ENCODE measurements at places on chromosomes 6 and 20.

- DNase-seq, result no peak
Measured at GRCh38 chr6:76992553-76992952, 470.7 kb downstream of the HTR1B start.

- no peak for DNase-seq
Measured at GRCh38 chr6:2942914-2943563, 28.3 kb downstream of the SERPINB6 start.

DNA sequence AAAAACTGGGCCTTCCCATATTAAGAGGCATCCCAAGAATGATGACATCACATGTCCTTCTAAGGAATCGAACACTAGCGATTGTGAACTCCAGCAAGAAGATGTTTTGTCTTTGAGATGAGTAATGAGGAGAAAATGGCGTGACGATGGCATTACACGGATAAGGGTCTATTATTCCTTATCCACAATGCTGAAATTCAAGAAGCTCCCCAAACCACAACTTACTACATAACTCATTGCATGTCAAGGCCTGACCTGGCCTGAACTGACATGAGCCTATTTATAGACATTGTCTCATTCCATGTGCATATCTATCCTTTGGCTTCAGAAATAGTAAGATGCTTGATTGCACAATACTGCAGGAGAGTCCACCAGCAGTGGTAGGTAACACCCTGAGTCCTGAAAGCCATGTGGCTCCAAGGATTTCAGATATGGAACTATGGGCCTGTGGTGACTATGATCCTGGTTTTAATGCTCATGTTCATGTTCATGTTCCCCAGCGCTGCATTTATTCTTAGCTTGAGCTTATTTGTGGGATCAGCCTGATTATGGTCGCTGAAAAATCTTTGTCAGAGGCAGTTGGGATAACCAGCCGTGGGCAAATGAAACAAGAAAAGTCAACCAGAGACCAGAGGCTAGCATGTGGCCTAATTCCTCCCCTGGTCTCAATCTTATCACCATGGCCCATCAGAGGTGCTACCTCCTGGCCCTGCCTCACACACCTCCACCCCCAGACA lies 183.2 kb upstream of the JARID2 start:
- no peak for DNase-seq

- no peak for DNase-seq
Measured at GRCh38 chr6:21885111-21885510, 291.6 kb downstream of the SOX4 start.

- DNase-seq, result no peak
Measured at GRCh38 chr20:50188287-50188688, 2.3 kb upstream of the CEBPB start.

DNA sequence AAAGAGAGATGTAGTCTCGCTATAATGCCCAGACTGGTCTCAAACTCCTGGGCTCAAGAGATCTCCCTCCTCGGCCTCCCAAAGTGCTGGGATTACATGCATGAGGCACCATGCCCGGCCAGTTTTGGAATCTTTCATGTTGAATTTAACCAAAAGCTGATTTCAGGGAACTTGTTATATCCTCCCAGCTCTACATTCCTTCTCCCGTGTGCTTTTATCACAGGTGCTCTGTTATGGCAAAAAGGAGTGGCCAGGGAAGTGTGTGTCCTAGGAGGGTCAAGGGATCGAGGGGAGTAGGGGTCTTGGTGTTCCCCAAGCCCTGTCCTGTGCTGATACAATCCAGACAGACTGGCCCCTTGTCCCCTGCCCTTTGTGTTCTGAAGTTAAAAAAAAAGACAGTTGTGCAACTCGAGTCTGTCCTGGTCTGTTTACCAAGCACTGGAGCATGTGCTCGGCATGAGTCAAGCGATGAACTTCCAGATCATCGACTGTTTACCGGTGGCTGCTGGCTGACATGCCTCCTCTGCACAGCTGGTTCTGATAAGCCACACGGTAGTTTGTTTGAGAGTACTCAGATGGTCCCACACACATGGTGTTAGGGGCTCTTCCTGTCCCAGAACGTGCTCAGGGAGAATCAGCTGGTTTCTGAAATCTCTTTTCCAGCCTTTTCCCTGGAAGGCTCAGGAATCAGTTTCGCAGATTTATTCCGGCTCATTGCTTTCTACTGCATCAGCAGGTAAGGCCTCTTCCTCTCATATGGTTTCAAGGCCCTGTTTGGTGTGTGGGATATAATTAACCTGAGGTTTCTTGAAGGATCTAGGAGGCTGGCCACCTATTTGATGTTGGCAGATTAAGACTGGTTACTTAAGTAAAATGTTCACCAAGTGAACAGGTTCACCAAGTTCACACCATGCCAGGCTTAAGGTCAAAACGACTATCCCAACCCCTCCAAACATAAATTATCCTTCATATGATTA lies 52.6 kb upstream of the NAA20 start:
- DNase-seq, result no peak

- no peak for DNase-seq
Measured at GRCh38 chr20:46705378-46705729, 4.1 kb upstream of the SLC2A10 start.

DNA sequence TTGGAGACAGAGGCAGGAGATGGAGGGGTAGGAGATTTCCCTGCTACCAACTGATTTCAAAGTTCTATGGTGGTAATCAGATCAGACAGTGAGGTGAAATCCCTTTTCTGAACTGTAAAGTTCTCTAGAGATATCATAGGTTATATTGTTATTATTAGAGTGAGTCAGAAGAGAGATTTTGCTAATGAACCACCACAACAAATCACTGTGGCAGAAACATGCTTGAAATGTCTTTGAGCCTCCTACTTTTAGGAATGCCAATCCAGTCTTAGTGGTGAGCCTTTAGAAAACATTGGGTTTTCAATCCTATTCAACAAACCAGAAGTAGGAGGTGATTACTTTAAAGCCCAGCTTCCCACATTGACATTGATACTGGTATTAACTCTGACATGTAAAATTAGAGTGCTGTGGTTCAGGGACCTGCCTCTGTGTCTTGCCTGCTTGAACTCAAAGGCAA lies 136.7 kb upstream of the CNR1 start:
- DNase-seq, result no peak

GRCh38 chr6:57147401-57147800 lies 24.7 kb upstream of the BAG2 start:
- DNase-seq, result no peak

DNA sequence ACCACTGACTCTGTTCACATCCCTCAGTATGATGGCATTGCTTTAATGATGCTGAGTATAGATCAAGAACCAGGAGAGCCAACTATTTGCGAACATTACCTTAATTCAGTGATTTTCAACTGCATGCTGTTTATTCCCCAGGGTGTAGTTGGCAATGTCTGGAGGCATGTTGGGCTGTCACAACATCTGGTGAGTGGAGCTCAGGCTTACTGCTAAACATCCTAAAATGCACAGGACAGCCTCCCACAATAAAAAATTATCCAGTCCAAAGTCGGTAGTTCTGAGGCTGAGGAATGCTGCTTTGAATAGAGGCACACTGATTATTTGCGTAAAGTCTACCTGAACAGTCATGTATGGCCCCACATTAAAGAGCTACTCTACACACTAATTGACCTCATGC lies 94.8 kb upstream of the OPRM1 start:
- no peak for DNase-seq

DNA sequence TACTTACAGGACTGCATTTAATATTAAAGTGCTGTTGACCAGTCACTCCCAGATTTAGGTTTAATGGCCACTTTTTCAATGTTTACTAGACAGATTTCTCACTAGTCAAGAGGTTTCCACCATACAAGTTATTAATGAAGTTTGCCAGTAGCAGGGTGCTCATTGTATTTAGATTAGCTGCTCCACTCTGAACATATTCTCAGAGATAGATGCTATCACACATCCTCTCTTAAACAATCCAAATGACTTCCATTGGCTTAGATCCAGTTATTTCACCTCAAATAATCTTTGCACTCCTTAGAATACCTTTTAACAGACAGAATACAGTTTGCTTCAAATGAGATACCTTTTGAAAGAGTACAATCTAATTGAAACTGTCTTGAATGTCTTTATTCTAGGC lies 276.1 kb downstream of the HDGFL1 start:
- DNase-seq, result no peak

DNA sequence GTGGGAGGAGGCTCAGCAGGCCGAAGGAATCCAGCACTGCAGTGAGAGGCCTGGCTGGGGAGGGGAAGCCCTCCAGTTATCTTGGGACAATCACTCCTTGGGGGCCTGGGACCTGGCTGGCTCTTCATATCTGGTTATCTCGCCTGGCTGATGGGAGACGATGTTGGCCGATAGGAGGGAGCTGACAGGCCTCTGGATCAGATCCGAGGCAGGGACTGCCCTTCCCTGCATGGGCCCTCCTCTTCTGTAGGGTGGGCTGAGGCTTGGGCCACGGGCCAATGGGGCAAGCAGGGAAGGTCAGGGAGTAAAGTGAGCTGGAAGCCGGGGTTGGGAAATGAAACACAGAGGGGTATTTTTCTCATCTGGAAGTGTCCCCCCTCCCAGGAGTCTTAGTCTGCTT lies 25.2 kb downstream of the MANBAL start:
- no peak for DNase-seq

DNA sequence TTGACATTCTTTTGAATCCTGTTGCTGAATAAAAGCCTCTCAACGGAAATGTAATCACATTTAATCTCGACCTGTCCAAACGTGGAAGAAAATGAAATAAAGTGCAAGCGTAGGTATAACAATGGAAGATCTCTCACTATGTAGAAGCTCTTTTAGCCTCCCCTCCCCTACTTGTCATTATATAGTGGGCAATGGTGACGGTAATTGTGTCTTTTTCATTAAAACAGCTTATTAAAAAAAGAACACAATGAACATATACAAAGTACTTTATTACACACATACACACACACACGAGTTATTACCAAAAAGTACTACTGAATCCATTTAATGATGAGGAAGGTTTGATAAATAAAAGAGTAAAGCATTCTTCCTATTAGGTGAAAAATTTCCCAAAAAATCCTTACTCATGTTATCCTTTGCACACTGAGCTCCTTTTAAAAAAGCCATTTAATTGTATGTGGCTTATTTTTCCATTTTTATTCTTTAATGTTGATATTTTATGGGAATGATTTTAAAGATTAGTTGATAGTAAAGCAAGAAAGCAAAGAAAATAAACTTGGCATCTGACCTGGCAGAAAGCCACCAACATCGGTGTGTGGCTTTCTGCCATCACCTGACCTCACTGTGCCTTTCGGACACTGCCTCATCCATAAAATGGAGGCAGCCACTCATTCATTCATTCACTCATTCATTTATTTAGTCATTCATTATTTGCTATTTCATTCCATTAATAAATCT lies 493 bp upstream of the SGK1 start:
- no peak for DNase-seq

DNA sequence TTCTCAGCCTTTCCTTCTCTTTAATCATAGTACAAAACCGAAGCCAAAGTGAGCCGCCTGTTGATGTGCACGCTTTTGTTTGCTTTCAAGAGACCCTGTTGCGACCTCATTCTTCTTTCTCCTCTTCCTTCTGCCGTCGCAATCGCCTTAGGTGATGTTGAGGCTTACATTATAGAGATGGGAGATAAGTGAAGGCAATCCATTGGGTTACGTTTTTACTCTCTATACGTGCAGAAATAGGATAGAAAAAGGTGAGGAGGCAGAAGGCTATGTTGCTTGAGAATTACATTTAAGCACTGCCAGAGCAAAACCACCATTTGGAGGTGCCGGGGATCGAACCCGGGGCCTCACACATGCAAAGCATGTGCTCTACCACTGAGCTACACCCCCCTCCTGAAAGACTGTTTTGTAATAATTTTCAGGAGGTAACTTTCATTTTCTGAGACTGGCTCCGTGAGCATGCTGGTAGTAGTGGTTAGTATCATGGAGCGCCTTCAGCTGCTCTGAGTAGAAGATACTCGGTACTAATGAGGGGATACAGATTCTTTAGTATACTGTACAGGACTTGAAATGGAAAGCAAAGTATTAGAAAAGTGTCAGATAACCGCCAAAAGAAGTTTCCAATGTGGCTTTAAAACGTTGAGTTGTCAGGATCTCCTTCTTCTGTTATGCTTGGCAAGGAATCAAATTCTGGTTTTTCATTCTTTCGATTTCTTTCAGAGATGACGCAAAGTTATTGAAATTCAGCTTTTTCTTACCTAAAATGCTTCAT lies 165.6 kb downstream of the TRIM27 start:
- DNase-seq, result peak; percentile 17

DNA sequence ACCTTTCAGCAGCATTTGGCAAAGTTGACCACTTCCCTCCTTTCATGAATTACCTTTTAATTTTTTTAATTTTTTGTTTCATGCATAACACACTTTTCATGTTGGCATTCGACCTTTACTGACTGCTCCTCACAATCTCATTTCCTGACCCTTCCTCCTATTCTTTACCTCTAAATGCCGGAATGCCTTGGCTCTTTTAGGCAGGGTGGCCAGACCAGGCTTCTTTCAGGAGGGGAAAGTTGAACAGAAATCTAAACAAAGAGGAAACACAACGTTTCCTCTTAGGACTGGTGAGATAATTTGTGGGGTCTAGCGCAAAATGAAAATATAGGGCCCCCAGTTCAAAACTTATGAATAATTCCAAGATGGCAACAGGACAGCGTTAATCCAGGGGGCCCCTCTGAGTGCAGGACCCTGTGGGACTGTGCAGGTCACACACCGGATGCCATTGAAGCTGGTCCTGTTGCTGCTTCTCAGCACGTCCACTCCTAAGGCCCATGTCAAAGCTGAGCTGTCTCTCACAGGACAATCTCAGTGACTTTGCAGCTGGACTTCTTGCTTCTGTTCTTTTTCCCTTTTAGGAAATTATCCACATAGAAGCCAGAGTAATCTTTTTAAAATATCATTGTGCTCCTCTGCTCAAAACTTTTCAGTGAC lies 313.8 kb downstream of the HDGFL1 start:
- DNase-seq, result no peak

DNA sequence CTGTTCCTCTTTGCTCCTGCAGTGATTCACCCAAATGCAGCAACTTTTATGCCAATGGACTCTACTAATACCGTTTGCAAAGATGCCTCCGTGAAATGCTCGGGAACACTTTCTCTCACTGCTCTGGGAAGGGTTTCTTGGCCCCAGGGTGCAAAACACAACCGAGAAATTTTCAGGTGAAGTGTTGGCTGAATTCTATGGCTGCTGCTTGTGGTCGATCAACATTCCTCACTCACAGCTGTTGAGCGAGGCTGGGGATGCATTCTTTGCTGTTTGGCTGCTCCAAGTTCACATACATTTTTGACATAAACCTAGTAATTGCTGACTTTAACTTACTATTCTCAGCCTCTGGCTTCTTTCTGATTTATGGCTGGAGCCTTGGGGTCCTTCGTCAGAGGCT lies 342.0 kb upstream of the CHD6 start:
- DNase-seq, result no peak

DNA sequence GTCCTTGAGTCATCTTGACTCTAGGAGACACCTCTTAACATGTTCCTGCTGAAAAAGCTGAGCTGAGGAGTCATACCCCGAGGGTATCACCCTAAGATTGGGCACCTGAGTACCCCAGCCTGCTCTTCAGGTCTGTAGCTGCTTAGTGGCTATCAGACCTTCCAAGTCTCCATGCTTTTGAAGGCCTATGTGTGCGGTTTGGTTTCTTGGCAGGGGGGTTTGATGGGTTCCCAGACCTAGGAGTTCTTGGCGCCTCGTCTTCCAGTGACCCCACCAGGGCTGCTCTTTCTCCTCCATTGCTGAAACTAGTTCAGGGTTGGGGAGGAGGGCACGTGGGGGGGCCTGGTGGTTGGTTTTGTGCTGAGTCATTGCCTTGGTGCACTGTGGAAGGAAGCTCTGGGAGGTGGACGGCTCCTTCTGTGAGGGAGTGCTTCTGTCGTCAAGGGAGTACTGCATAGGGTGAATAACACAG lies 20.1 kb downstream of the IGF2R start:
- no peak for DNase-seq

All from activated T-cell treated with anti-CD3 and anti-CD28 coated beads for 48 hours (primary cell).